ENCODE measurements at places on chromosomes 2 and 18.

DNA sequence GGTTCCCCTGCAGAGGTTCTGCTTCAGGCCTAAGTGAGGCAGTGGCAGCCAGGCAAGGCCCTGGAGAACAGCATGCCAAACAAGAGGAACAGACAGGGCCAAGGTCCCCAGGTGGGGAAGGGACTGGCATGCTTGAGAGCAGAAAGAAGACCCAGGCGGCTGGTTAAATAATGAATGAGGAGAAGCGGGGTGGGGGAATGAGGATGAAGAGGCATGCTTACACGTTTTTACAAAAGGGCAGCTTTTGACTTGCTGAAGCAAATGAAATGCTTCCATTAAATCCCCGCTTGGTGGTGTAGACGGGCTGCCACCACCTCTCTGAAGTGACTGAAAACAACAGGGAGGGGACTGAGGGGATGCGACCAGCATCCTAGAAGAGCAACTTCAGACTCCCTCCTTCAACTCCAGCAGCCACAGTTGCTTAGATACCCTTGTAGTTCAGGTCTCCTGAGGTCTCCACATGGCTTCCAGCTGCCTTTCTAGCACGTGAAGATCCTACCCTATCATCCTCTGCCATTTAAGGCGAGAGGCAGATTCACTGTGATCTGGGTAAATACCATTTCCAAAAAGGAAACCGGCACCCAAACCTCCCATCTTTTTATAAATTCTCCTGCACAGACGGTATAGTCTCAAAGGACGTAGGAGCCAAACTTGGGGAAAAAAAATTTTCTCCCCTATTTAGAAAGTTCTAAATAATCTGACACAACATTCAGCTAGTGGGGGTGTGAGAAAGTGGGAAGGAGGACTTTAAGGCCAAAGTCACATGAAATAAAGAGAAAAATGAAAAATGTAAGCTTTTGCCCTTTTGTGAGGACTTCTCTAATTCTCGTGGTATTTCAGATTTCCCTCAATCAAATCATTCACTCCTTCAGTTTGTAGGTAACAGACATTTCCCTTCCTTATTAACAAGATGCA lies 65.6 kb downstream of the CACNB4 start:
- DNase-seq, result no peak

GRCh38 chr2:45406621-45407020 lies 204.4 kb downstream of the SRBD1 start:
- no peak for DNase-seq

- no peak for DNase-seq
These were observed 147.3 kb downstream of the INHBB start for GRCh38 chr2:120493231-120493630.

DNA sequence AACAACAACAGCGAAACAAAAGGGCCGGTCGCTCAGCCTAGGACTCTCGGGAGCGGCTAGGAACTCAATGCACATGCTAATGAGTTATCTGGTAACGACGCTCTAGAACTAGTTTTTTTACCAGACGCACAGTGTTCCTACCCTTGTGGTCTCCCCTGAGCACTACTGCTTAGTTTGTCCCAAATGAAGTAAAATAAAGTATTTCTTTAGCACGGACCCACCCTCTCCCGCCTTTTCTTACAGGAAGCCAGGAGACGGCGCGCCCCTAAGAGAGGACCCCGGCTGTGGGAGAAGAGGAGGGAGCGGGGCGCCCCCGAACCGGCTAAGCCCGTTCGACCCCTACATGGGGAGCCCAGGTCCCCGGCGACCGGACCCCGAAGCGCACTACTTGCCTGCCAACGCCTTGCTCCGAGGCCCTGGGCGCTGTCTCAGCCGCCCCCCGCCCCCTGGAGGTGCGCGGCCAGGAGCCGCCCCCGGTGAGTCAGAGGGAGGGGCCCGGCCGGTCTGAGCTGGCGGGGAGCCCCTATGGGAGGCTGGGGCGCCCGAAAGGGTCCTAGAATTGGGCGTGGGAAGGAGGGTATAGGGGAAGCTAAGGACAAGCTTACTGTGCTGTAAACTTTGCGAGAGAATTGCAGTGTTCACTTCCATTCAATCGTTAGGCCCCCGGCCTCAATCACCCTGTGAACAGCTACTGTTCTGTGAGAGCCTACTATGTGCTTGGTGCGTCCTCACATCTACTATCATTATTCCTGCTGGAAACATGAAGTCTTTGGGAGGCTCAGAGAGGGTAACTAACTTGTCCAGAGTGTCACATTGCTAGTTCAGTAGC lies 3.6 kb upstream of the CAPG start:
- no peak for DNase-seq

- DNase-seq, result no peak
These were observed 79.5 kb downstream of the COX7A2L start for GRCh38 chr2:42281416-42282081.

GRCh38 chr18:26515643-26516487 lies 32.5 kb downstream of the KCTD1 start:
- no peak for DNase-seq

DNA sequence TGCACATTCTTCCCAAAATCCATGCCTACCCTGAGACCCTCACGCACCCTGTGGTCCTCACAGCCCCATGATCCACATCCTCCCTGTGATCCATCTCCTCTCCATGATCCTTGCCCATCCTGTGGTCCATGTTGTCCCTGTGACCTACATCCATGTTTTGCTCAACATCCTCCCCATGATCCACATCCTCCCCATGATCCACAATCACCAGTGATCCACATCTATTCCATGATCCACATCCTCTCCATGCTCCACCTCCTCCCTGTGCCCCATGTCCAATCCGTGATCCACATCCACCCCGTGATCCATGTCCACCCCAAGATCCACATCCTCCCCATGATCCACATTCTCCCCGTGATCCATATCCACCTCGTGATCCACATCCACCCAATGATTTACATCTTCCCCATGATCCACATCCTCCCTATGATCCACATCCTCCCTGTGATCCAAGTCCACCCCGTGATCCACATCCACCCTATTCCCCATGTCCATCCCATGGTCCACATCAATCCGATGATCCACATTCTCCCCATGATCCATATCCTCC lies 281.2 kb downstream of the MYCN start:
- DNase-seq, result no peak

DNA sequence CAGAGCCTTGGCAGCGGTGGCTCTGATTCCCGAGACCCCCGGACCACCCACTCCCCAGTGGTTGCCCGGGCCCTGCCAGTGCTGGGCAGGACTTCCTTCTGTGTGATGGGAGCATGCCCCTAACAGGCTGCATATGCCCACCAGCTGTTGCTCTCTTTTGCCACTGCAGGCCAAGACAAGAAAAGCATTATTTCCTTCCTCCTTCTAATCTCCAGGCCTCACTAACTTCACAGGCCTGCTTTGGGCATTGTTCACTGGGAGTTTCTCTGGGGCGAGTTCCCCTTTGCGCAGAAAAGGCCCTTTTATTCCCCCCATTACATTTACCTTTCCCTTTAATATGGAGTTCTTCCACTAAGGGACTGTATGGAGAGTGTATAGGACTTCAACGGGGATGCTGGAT lies 249.1 kb upstream of the SIX2 start:
- no peak for DNase-seq

GRCh38 chr2:181142514-181142913 lies 162.1 kb downstream of the UBE2E3 start:
- DNase-seq, result no peak

DNA sequence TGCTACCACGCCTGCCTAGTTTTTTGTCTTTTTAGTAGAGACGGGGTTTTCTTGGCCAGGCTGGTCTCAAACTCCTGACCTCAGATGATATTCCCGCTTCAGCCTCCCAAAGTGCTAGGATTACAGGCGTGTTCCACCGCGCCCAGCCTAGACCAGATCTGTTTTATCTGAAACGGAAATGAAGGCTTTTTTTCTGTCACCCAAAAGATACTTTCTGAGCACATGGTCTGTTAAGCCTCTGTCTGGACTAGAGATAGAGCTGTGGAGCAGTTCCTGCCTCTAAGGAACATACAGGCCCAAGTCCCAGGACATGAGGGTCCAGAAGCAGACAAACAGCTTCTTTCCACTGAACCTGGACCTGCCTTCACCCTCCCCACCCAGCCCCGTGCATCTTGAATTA lies 43.6 kb upstream of the PTMA start:
- no peak for DNase-seq

GRCh38 chr2:58376592-58376991 lies 135.5 kb upstream of the FANCL start:
- no peak for DNase-seq

- DNase-seq, result no peak
These were observed 77.1 kb downstream of the MBOAT2 start for GRCh38 chr2:8926356-8926755.

- no peak for DNase-seq
These were observed 4.5 kb upstream of the RBMS1 start for GRCh38 chr2:160498137-160498536.

DNA sequence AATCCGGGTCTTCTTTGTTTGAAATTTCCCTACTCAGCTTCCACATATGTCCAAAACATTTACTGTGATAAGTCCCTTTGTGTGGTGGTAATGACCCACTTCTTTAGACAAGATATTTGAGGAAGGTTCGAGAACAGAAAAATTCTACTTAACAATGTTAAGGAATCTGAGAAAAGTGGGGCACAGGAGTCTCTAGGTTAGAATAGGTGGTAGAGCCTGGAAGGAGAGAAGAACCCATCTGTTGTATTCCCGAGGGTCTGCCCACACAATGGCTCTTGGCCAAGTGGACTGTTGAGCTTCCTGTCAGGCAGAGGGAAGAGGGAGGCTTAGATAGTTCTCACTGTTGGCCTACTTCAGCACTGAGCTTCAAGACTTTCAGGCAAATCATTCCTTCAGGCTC lies 4.3 kb downstream of the IGFBP2 start:
- DNase-seq, result no peak

- DNase-seq, result peak; percentile 22
These were observed 1.1 kb upstream of the RNU4ATAC start for GRCh38 chr2:121529439-121530211.

DNA sequence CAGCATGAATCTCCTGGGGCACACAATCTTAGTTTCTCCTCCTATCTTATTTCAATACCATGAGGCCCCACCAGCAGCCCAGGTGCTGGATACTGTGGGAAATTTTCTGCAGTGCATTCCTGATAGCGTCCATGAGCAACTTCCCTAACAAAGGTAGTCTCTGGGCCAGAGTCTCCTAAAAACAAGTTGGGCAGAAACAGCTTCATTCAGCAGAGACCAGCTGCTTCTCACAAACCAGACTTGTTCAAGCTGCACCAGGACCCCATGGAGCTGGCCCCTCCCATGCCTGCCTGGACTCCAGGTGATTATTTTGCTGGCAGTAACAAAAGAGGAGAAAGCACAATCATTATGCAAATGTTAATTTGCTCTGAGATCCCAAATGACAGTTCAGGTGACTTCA lies 31.4 kb downstream of the MYO5B start:
- no peak for DNase-seq

DNA sequence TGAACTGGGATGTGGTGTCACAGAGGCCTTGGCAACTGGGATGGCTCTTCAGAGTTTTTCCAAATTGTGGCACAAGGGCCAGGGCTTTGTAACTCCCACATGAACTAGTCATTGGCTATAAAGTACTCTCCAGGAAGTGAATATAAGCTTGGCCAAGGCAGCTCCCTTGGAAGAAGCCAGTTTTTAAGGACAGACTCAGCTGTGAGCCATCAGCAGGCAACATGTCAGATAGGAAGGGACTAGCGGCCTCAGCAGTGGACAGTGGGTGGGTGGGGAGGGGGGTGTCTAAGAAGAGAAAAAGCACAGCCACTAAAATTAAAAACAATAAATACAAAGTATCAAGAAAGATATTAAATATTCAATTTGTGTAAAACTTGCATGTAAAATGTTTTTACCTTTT lies 691.1 kb upstream of the PIK3C3 start:
- DNase-seq, result no peak

- DNase-seq, result no peak
These were observed 63.6 kb upstream of the ATL2 start for GRCh38 chr2:38440655-38441054.

DNA sequence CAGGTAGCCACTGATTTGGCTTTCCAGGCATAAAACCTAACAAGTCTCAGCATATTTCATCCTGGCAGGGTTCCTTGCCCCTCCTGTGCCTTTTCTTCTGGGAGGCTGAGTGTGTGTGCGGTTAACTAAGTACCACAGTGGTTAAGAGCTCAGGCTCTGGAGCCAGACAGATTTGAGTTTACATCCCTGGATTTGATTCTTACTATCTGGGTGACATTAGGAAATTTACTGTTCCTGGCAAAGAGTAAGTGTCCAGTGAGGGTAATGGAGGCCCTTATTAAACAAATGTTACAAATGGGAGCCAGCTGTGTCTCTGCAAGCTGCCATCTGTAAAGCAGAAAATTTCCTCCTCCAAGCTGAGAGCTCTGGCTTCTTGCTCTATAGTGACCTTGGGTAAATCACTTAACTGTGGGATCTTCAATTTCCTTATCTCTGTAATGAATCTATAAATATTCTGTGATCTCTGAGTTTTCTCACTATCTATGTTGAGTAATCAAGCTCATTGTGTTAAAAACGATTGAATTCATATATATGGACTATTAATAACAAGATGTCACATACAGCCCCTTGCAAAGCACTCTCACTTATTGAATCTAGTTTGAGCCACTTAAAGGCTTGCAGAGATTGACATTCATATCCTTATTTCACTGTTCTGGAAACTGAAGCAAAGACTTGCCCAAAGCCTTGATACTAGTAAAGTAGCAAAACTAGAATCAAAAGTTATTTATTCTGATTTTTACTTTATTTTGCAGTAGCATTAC lies 6.5 kb upstream of the COBLL1 start:
- DNase-seq, result no peak

GRCh38 chr2:167415068-167415467 lies 526.8 kb downstream of the XIRP2 start:
- no peak for DNase-seq

DNA sequence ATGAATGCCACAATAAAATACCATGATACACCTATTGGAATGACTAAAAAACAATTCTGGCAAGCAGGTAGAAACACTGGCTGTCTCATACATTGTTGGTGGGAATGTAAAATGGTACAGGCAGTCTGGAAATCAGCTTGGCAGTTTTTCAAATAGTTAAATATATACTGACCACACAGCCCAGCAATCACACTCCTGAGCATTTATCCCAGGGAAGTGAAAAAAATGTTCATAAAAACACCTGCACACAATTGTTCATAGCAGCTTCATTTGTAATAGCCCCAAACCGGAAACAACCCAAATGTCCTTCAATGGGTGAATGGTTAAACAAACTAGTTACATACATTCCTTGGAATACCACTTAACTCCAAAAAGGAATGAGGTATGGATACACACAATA lies 137.2 kb downstream of the TFCP2L1 start:
- no peak for DNase-seq

DNA sequence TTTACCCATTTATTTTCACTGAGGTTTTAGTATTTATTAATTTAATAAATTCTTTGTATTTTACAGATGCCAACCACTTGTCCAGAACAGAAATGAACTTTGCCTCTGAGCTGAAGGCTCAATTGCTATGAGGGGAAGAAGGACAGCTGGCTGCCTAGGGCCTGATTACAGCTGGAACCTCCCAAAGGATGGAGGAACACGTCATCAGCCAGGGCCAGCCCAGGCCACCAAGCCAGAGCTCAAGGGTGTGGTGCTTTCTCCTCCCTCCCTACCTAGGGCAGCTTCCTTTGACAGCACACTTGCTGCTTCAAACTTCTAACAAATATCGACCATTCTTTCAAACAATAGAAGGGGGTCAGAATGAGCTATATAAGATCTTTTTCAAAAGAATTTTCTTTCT lies 19.7 kb upstream of the RIOK3 start:
- no peak for DNase-seq

GRCh38 chr2:236070236-236070635 lies 98.0 kb downstream of the GBX2 start:
- DNase-seq, result no peak

- DNase-seq, result no peak
These were observed 127.8 kb downstream of the ZNF521 start for GRCh38 chr18:25223899-25224886.
